Stimulated activated CD4-positive, alpha-beta T cell treated with anti-CD3 and anti-CD28 coated beads, Interleukin-1b, Interleukin-23, amount 100 ng/mL, for 1 hour (primary cell): ENCODE measurements at places on chromosomes 4 and X.

GRCh38 chrX:63751481-63751880, 33.5 kb downstream of the ARHGEF9 start:
- no peak for DNase-seq

DNA sequence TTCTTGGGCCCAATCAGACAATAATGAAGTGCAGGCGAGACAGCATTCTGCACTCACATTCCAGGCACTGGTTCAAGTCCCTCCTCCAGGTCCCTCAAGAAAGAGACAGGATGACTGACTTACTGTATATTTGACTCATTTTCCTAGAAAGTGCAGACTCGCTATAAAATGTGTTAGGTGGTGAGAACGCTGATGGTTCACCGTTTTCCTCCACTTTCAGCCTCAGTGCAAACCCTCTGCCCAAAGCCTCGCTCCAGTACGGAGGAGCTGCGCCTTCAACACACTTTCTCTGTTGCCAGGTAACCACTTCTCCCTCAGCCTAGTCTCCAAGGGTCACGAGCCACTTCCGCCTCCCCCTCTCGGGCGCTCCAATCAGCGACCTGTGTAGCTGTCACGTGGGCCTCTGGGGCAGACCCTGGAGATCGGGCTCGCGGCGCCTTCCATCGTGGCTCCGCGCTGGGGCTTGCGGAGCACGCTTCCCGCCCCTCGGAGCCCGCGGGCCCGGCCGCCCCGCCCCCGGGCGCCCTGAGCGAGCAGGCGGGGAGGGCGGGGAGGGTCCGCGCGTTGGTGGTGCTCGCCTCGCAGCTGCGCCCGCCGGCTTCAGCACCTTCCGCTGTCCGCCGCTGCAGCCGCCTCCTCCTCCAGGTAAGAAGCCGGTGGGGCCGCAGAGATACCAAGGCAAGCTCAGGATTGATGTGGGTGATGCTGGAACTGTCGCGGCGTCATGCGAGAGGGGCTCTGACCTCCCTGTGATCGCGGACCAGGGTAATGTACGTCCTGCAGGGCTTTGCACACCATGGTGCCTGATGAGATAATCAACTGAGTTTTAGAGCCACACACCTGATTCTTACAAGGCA, at the start of gene WDR17:
Gene WDR17 (plus strand): TSS at position 407 of the 857 bp plus-strand sequence. CDS start 45,740 bp downstream, outside the sequence.
- peak; percentile 3 for DNase-seq

- no peak for DNase-seq
Measured at GRCh38 chr4:86393749-86394148, 33.9 kb upstream of the MAPK10 start.

DNA sequence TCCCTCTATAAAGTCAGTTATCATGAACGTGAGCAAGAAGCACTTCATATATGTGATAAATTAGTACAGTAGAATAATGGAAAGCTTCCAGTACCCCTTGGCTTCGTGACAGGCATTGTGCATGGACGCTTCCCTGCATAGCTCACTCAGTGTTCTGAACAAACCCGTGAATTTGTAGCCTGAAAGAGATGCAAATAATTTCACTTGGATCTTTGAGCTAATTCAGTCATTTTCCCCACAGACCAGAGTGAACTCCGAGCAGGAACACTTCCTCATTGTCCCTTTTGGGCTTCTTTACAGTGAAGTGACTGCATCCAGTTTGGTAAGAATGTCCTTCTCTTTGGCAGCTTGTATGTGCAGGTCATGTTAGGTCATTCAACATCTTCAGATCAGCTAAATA, 50.1 kb downstream of the ADD1 start:
- no peak for DNase-seq

DNA sequence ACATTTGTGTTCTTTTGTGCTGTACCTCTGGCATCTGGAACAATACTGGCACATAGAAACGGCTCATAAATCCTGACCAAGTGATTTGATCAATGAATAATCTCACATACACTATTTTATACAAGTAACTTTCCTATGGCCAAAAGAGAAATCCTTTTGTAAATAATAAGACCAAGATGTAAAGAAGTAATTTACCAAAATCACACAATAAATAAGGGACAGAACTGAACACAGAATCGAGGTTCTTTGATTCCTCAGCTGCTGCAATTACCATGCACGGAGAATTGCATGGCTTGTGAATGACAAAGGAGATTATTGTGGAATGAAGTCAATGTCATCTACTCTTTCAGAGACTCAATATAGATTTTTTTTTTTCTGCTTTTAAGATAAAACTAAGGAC, 576.8 kb upstream of the SMIM31 start:
- no peak for DNase-seq

GRCh38 chr4:7910263-7910896, 29.3 kb downstream of the AFAP1 start:
- DNase-seq = no peak

- no peak for DNase-seq
Measured at GRCh38 chrX:98548519-98548918, 1664.8 kb downstream of the RPA4 start.

DNA sequence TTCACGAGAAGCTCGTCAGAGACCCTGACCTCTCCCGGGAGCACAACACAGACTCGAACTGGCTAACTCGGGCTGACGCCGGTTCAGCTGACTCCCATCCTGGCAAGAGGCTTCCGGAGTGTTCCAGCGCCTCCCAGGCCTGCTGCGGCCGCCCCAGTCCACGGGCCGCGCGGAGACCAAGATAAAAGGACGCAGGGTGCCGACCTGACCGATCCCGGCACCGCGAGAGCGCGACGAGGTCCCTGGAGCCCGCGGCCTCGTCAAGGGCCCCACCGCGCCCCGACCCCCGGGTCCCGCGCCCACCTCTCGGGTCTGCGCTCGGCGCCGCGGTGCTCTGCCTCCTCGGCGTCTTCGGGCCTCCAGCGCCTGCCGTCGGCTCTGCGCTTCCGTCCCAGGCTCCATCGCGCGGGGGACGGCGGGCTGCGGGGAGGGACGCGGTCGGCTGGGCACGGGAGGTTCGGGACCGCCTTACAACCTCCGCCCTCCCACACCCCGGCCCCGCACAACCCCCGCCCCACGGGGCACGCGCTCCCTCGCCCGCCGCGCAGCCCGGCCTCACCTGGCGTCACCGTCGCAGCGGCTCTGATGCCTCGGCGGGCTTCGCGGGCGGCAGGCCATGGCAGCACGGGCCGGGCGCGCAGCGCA, 426 bp downstream of the SLBP start:
- no peak for DNase-seq

DNA sequence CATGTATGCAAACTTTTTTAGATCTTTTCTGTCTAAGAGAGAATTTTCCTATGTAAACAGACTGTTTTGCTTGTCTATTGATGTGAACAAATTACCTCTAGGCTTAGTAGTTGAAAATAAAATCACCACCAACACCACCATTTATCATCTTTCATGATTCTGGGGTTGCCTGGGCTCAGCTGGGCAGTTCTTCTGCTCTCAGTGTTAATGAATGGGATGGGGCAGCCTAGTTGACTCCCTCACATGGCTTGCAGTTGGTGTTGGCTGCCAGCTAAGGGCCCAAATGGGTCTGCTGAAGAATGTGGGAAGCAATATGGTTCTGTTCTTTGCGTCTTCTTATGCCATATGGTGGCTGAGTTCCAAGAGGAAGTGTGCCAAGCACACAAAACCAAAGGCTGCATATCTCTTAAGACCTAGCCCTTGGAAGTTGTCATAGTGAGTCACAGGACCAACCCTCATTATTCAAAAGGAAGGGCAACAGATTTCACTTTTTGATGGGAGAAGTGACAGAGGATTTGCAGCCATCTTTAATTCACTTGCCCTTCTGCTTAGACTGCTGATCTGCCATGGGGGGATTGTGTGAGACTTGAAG, 17.9 kb downstream of the REELD1 start:
- no peak for DNase-seq

DNA sequence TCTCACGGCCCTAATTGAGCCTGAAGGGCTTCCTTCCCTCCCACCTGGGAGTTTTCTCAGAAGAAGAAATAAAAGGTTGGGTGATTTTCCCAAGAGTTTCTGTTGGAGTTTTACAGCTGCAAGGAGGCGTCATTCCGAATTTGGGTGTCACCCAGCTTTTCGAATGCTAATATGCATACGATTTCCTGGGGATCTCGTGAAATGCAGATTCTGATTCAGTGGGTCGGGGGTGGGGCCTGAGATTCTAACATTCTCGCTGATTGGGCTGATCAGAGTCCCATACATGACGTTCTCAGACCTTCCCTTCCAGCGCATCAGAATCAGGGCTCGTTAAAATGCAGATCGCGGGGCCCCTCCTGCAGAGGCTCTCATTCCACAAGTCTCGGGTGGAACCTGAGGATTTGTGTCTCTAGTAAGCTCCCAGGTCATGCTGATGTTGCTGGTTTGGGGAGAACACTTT, 125.8 kb upstream of the STX18 start:
- no peak for DNase-seq

- DNase-seq = no peak
Measured at GRCh38 chr4:139971111-139971510, 182.9 kb downstream of the MAML3 start.

GRCh38 chr4:89000844-89001360, 56.1 kb downstream of the FAM13A start:
- DNase-seq = no peak
